ENCODE measurements at places on chromosomes 3 and 15.
A peak's percentile ranks its signal among the peaks of the same experiment; 100 is the strongest.

- DNase-seq = peak; percentile 16
Observed at GRCh38 chr3:11914041-11914440, 67.4 kb upstream of the TAMM41 start.

DNA sequence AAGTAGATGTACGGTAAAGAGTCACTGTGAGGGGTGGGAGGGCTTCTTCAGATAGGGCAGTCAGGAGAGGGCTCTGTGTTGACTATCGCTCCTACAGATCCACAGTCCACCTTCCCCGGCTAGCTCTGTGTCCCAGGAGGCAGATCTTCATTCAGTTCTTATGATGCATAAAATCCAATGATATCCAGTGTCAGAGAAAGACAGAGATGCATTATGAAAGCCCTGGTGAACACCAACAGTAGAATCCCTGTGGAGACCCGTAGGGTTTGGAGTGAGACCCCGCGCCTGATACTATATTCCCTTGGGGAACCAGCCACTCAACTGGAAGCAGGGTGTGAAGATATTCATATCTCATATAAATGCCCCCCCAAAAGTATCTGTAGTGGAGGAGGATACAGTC, 119.8 kb upstream of the SLCO3A1 start:
- DNase-seq = no peak

DNA sequence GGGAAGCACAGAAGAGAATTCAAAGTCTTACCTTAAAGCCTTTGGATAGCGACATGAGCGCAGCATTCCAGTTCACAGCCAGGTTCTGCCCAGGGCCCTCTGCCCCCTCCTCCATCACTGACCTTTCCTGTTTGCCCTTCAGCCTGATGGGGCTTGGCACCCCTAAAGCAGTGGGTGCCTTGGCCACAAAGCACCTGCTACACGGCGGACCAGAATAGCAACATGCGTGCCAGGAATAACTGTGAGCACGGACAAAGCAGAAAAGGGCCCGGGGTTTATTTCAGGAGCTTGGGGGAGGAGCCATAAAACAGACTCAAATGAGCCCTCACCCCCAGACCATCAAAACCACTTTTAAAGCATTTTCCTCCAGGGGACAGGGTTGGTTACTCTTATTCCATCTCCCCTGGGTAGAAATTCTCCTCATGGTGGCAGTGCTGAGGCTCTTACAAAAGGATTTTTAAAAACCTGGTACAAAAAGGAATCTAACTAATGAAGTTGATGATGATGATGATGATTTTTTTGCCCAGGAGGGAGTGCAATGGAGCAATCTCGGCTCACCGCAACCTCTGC, 135.4 kb downstream of the KLF13 start:
- peak; percentile 53 for DNase-seq

DNA sequence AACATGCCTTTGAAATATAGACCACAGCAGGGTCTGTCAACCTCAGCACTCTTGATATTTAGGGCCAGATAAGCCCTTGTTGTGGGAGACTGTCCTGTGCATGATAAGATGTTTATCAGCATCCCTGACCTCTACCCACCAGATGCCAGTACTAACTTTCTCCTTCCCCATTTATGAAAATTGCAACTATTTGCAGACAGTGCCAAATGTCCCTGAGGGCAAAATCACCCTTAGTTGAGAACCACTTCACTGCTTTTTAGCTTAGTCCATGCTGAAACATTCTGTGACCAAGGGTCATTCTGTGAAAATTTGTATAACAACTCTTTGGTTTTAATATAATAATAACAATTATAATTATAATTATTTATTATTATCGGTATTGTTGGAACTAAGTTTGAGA, 1032.4 kb downstream of the MCTP2 start:
- no peak for DNase-seq

DNA sequence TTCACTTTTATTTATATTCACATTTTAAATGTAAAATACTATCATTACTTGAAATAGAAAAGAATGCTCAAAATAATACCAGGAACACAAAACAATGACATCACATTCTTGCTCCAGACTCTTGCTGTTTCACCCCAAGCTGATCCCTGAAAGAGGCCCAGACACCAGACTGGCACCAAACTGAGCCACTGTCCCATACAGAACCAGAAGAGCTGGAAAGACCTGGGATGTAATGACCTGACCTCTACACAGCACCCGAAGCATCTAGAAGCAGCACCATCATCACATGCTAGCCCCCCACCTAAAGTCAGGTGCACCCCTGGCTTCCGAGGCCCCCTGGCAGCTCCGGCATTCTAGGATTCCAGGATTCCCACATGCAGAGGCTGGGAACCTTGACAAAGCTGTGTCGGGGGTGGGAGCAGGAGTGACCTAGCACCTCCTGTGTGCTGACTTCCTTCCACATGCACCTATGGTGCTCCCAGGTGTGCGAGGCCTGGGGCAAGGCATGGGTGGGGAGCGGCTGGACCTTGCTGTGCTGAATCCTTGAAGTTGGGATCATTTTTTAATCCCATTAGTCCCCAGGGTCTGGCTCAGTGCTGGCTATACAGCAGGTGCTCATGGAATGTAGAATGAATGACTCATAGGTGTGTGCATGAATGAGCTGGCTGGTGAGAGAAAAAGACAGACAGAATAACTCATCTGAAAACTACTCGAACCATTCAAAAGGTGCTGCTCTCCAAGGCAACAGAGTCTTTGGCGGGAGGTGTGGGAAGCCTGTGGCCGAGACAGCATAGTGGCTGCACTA, 144.7 kb upstream of the IQSEC1 start:
- DNase-seq = no peak

DNA sequence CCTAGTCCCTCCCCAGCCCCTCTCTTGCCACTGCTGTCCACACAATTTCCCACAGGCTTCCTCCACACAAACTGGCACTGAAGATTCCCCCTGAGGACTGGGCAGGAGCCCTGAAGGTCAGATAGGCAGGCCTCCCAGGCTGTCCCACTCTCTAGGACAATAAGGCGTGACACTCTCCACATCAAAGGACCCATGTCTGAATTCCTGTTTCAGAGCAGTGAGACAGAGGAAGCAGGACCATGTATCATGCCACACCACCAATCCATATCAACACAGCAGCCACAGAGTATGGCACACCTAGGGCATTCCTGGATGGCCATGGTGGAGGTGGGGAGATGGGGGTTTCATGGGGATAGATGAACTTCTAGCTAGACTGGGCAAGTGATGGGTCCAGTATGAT, 13.8 kb upstream of the CCR1 start:
- DNase-seq = no peak

DNA sequence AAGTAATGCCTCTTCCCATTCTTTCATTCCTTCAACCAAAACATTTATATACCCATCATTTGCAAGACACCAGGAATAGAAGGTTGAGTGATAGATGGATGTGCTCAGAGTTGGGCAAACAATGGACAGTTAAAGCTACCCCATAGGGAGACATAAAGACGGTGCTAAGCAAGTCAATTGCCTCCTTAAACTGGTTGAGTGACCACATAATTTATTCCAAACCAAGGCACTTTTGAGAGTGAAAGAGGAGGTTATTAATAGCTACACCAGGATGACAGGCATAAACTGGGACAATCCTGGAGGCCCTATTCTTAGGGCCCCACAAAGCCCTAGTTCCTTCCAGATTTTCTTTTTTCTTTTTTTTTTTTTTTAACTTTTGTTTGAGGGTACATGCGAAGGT, 21.4 kb upstream of the DYNC1LI1 start:
- DNase-seq = no peak

GRCh38 chr3:29183346-29184087, 97.4 kb upstream of the RBMS3 start:
- no peak for DNase-seq

DNA sequence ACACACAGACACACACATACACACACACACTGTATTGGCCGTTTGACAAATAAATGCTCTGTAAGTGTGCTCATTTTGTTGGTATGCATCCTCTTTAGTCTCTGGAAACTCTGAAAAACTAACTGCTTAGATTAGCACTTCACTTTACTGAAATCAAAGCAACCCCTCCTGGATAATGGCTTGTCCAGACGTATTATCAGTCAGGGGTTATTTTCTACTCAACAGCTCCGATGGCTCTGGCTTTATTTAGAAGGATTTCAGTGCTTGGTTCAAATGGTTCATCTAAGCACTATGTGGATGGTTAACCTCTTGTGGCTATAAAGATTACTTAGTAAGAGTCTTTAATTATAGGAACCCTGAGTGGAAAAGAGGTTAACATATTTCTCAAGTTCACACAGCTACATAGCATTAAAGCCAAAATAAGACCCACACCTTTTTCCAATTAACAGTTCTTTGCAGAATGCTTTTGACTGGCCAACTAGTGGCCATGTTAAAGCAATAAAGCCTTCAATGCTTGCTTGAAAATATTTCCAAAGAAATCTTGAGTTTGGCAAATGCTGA, 516.1 kb upstream of the NAALADL2 start:
- DNase-seq = no peak

DNA sequence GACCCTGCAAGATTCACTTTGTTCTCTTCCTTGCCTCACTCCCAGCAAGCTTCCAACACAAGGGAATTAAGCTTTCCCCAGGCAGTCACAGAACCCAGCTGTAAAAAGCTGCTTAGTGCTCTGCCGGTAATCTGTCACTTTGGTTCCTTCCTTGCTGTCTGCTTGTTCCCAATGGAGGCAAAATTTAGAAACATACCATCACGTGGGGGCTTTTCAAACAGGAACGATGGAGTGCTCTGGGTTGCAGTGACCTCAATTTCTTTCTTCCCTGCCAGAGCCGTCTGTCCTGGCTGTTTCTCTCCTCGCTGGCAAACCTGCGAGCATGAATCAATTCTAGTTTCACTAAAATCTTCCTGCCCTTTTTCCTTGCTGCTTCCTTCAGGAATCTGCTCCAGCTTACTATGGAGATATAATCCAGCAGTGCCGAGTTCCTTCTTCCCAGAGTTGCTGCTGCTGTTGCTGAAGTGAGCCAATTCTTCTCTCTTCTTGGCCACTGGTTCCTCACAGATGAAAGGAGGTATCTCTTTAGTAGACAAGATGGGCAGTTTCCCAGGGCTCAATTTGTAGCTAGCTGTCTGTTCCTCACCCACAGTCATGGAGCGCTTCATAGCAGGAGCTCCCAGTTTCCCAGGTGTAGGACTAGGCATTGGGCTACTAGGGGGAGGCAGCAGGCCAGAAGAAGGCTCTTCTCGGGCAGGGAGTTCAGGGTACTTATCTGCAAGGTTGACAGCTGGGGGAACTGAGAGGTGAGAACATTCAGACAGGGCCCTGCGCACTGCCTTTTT, 88.1 kb downstream of the DHX30 start:
- DNase-seq = no peak

GRCh38 chr3:66487465-66487864, 13.4 kb downstream of the LRIG1 start:
- no peak for DNase-seq

DNA sequence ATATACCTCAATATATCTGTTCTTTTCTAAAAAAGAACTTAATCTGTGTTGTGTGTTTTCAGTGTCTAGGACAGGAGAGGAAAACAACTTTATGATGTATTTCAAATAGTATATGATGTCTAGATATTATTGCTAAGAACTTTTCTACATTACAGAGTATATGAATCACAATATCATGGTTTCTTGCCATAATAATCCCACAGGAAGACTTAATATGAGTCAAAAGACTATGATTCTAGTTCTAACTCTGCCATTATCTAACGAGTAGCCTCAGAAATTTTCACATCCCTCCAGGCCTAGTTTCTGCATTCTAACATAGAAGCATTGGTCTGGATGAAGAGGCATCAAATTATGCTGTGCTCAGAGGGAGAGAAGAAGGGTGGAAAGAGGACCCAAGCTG, 107.7 kb upstream of the SPRED1 start:
- DNase-seq = no peak

GRCh38 chr3:53195066-53195450, 34.0 kb downstream of the PRKCD start:
- DNase-seq = no peak

DNA sequence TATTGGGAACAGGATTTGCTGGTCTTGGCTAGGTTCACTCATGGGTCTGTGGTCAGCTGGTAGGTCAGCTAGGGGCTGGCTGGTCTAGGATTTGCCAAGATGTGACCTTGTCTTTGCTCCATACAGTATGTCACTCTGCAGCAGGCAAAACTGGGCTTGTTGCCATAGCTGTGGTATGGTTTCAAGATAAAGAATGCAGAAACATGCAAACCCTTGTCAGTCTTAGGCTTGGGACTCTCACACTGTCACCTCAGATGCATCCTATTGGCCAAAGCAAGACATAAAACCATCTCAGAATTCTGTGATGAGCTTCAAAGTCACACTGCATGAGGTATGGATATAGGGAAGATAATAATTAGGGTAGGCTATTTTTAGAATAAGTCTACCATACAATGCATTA, 66.6 kb upstream of the TBC1D5 start:
- DNase-seq = no peak

DNA sequence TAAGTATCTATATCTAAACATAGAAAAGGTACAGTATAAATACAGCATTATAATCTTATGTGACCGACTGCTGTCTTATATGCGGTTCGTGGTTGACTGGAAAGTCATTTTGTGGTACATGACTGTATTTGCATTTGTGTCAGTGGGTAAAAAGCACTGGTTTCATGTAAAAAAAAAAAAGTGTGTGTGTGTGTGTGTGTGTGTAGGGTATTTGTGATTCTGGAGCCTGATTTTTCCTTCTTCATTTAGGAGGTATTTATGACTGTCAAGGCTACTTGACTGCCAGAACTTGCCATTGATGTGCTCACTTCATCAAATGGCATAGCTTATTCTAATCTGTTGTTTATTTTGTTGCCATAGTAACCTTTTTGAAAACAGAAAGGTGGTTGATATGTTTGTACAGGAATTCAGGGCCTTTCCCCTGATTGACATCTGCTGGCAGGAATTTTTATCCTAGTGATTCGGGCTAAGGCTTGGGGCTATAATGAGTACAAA, 63.2 kb downstream of the AKAP13 start:
- no peak for DNase-seq

DNA sequence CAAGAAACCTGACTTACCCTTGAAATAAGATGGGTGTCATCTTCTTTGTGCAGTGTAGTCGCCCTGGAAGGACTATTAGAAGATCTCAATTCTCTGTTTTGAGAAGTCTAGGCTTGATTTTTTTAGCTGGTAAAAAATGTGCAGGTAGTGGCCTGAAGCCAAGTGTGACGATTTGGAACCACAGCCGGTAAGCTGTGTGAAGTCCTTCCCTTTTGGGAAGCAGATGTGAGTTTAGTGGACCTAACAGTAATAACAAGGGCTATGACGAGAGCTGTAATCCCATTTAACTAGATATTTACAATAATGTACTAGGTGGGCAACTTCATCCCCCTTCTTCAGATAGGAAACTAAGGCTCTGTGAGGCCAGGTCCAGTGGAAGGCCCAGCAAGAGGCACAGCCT, 81.7 kb upstream of the MYZAP start:
- no peak for DNase-seq

DNA sequence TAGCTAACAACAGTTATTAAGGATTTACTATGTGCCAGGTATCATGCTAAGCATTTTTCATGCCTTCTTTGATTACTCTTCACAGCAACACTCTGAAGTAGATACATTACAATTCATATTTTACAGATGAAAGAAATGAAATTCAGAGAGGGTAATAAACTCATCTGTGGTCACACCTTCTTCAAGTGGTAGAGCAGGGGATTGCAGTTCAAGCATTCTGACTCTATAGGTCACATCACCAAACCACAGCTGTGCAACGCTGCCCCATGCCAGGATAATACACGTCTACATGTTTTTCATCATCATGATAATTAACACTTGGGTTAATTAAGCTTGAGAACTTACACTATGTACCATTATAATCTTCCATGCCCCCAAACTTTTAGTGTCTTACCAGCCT, 98.5 kb downstream of the LRRC3B start:
- no peak for DNase-seq

- DNase-seq = no peak
Observed at GRCh38 chr3:100833483-100833882, 124.2 kb downstream of the TFG start.

- DNase-seq = peak; percentile 24
Observed at GRCh38 chr3:13142552-13143380, 69.5 kb upstream of the IQSEC1 start.

Data from coronary artery (tissue), 2 donors.